ENCODE measurements at places on chromosomes 5 and 9. TPM values are rescaled to one million over a fixed set of nuclear protein-coding genes. Genes with fewer than 3 reads are reported as not detected.
A peak's percentile ranks its signal among the peaks of the same experiment; 100 is the strongest.

AK8 gene
- polyA plus RNA-seq, result 2.6 TPM

DNA sequence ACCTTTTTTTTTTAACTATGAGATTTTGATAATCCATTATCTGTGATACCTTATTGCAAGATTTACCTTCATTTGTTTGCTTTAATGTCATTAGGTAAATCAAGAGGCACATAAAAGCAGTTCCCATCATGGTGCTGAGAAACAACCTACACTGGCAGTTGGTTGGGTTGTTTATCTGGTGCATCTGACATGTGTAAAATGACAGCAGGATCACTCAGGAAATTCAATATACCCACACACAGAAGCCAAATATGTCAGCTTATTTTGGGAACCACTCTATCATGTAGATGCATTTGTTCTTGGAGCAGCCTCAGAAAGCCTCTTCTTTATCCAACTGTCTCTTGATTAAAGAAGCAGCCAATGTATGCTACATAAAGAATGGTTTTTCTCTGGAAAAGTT, 7.8 kb upstream of the CCDC192 start:
- DNase-seq, result no peak

DNA sequence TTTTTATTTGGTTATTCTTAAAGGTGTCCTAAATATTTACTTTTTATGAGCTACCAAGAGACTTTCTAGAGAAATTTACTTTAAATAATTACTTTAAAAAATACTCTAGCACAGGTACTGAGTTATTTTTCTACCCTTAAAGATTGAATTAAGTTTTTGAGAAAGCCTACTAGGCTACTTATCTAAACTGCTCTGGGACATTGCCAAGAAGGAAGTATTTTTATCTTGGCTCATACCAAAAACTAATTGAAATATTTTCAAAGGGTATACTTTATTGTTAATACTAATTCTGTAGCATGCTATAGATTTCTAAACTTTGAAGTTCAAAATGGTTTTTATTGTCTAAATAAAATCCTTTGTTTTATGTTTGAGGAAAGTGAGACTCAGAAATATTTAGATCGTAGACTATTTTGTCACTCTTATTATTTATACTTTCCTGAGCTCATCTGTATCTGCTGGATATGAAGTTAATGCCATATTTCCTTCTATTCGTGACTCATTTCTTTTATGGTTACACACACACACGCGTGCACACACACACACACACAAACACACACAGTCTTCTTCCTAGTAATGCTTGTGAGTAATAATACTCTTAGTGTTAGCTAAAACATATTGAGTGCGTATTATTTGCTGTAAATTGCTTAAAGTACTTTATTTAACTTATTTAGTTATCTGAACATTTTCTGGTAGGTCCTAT, 89.5 kb downstream of the MAN2A1 start:
- no peak for DNase-seq

DNA sequence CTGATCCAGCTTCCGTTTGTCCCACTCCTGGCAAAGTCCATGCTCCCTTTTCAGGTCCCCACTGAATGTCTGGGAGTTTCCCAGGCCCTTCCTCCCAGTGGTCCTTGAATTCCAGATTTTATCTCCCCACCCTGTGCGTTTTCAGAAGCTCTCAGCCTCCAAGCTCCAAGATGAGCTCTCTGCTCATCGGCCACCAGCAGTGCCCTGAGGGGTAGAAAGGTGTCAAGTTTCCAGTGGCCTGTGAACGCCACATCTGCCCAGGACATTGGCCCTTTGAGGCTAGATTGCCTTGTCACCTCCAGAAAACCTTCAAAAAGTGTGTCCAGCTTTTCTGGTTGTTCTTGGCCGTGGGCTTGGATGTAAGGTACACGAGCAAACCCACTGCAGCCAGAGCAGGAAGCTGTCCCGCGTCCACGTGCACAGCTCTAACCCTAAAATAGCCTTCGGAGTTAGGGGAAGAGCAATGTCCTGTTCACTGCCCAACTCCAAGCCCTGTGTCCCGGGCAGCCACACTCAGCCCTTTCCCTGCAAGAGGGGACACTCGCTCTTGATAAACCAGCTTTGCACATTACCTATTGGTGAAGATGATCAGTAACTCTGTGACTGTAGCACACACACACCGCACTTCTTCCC, 10.9 kb upstream of the LRRC14B start:
- no peak for DNase-seq

PGM5 gene
- 2.5 TPM for polyA plus RNA-seq

ZFP2 gene
- polyA plus RNA-seq, result 0.85 TPM

DNA sequence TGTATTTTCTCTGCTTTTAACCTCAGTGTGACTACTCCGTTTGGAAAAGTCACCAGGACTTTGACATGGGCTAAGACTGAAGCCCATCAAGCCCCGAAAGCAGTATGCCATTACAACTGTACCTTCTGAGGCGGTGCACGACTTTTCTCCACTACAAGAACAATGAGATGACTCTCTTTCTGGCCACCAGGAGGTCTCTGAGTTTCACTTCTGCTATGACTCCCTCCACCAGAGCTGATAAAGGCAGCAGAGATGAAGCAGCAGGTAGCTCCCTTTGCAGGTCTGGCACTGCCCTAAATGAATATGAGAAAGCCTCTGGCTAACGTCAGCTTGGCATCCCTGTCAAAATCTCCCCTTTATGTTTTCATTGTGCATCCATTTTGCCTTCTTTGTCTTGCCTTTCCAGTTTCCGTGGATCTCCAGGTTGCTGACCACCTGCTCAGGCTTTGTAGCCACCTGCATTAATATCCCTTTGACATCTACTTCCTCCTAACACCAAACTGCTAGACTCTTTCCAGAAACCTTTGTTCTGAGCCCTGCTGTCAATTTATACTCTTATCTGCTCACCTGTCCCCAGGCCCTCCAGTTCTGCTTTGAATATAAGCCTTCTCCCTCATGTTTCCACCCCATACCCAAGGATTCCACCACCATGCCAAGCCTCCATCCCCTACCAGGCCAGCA, 221.7 kb downstream of the ZNF608 start:
- no peak for DNase-seq

DNA sequence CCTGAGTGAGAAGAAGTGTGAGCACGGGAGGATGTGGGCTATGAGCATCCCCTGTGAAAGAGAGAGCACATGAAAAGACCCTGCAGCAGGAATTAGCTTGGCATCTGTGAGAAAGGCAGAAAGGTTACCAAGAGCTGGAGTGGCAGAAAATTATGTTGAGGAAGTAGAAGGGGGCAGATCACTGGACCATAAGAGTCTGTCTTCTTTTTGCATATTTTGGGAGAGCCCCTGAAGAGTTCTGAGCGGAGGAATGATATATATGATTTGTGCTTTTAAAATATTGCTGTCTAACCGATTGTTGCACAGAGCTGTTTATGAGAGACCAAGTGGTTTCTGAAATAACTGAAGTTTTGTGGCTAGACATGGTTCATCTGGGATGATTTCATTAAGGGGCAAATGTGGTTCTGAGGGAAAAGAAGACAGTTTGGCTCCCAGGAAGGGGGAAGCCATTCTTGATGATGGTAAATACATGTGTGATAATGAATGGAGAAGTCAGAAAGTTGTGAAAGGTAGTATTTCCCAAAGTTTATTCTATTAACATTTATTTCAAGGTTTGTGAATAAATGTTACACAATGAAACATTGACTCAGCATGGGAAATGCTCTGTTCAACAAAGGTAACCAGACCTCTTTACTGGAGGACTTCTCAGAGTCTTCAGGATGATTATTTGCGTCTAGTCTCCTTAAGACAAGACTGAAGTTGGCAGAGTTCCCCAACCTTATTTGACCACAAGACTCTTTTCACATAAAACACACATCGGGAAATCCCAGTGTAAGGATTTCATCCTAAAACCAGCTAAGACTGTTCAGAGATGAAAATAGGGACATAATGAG, 31.5 kb upstream of the ADRB2 start:
- no peak for DNase-seq

- DNase-seq, result no peak
Measured at GRCh38 chr9:110775724-110776123, 107.1 kb downstream of the MUSK start.

GRCh38 chr5:125038477-125038876, 292.0 kb upstream of the ZNF608 start:
- no peak for DNase-seq

GRCh38 chr5:97111616-97112015, 30.8 kb downstream of the LIX1 start:
- peak; percentile 48 for DNase-seq

BTNL8 gene
- 12.5 TPM for polyA plus RNA-seq

DNA sequence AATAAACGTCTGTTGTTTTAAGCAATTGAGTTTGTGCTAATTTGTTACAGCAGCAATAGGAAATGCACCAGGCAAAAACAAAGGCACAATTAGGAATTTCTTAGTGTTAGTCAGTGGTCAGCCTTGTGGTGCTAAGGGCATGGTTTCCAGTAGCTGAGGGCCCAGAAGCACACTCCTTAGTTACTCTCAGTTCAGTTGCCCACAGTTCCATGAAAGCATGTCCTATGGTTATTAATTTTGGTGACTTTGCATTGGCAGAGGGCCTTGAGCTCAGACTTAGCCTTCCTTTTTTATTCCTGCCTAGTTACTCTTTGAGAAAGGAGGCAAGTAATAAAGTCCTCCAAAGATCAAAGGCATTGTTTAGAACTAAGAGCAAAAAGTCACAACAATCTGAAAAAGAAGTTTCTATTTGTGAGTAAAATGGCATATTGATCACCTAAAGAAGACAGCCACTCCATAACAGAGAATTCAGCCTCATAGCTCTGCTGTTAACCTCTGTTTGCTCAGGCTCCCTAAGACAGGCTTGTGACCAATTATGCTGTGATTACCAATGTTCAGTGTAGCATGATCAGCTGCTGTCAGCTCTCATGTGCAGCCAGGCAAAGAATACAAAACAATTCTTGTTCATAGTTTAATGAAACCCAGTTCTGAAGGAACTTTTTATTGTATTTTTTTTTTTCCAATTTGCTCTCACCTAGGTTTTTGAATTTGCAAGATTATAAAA, 57.0 kb upstream of the MROH2B start:
- no peak for DNase-seq

- no peak for DNase-seq
Measured at GRCh38 chr5:161697001-161697400, 11.5 kb downstream of the GABRA6 start.

DNA sequence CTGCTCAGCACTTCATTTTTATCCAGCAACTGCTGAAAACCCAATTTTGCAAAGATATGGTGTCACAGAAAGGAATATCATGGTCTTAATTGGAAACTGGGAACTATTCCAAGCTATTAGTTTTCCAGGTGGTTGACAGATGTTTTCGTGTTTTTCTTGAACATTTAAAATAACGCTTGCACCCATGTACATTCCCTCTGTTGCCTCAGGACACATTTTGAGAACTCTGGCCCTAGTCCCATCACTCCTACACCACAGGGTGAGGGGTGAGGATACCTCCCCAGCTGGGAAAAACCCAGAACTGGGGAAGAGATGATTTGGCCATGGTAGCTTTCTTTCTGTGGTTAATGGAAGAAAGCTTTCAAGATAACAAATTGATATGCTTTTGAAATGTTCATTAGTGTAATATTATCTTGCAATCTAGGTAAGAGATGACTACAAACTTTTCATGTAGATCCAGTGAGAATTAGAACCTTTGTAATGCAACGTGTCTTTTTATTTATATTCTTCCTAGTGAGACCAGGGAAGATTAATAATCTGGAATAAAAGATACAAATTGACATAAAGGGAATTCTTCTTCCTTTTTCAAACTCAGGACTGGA, 627.0 kb downstream of the RAB3C start:
- DNase-seq, result no peak

EMB gene
- polyA plus RNA-seq, result 8.0 TPM

HDHD3 gene
- 110 TPM for polyA plus RNA-seq

- no peak for DNase-seq
Measured at GRCh38 chr5:116629168-116629567, 54.5 kb upstream of the SEMA6A start.

LRRTM2 gene
- 0.22 TPM for polyA plus RNA-seq

DNA sequence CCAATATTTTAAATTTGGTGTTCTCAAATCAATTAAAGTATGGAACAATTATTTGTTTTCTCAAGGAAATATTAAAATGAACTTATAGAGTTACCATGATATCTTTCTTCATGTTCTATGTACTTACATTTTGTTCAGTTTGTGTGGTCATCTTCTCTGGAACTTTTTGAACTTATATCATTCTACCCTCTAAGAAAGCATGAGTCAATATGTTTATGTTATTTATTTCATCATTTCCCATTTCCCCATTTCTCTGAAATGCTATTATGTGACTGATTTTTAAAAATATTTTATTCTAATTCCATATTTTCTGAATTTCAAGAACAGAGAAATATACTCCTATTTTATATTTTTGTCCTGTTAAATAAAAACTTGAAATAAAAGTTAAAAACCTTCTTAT, 123.5 kb upstream of the ACOT12 start:
- DNase-seq, result no peak
